ENCODE measurements at places on chromosomes 12 and 14.
A peak's percentile ranks its signal among the peaks of the same experiment; 100 is the strongest.

GRCh38 chr12:92854344-92854743 lies 74.8 kb downstream of the EEA1 start:
- no peak for DNase-seq

- DNase-seq: peak; percentile 100
Measured at GRCh38 chr12:124917135-124917840, 2.8 kb upstream of the UBC start.

DNA sequence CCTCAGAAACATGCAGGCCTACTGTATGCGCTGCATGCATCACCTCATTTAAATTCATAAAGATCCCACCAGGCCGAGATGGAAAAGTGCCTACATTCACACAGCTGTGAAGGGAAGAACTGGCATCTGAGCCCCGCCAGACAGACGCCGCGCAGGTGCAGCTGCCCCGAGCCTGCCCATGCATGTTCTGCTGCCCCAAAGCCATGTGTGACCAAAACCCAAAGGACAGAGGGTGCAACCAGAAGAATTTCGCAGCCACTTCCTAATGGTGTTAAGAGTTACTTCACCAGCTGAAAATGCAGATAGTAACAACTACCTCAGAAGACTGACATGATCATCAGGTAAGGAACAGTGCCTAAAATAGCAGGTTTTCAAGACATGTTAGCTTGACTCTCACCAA lies 13.5 kb upstream of the KRT8 start:
- no peak for DNase-seq

- DNase-seq: no peak
Measured at GRCh38 chr12:47534695-47535094, 171.1 kb downstream of the RPAP3 start.

DNA sequence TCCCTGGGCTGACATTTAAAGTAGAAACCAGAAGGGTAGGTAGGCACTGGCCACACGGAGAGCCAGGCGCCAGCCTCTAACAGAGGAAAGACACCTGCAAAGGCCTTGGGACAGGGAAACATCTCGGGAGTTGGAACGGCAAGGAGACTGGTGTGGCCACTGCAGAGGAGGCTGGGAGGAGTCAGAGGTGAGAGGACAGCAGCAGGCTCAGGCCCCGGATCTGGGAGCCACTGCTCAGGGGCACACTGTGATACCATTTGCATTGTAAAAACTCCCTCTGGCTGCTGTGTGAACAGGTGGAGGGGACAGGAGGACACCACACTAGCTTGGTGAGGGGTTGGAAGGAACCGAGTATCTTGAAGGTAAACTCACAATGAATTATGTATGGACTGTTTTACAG lies 2.7 kb downstream of the ANHX start:
- DNase-seq: no peak

- no peak for DNase-seq
Measured at GRCh38 chr14:41277450-41277849, 329.2 kb upstream of the LRFN5 start.

- DNase-seq: no peak
Measured at GRCh38 chr12:44433659-44434058, 442.5 kb downstream of the NELL2 start.

DNA sequence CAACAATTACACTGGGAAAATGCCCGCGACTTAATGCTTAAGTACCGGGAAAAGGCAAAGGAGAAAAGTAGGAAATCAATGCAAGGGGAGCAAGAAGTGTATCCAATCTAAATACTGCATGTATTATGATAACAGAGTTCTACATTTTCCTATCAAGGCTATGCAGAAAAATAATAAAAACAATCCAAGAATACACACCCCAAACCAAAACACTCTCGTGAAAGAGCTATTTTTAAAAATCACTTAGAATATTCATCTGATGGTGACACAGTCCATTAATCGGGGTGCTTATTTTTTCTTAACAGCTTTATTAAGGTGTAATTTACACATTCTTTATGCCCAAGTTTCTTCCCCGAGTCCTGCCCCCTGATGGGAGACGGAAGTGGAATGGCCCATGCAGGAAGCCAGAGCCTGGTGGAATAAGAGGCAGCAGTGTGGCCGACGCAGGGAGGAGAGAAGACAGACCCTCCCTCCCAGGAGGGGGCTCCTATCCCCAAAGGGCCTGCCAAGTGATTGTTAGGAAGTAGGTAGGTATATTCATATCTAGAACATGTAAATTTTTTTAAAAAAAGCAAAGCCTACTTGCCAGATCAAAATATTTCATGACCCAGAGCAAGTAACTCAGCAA lies 174.3 kb downstream of the FOXN3 start:
- DNase-seq: no peak

GRCh38 chr12:998020-998874 lies 7.2 kb downstream of the ERC1 start:
- peak; percentile 46 for DNase-seq

- no peak for DNase-seq
Measured at GRCh38 chr14:23033251-23033727, 1.4 kb downstream of the PSMB5 start.

GRCh38 chr12:5965950-5966383 lies 20.9 kb upstream of the ANO2 start:
- DNase-seq: peak; percentile 59

DNA sequence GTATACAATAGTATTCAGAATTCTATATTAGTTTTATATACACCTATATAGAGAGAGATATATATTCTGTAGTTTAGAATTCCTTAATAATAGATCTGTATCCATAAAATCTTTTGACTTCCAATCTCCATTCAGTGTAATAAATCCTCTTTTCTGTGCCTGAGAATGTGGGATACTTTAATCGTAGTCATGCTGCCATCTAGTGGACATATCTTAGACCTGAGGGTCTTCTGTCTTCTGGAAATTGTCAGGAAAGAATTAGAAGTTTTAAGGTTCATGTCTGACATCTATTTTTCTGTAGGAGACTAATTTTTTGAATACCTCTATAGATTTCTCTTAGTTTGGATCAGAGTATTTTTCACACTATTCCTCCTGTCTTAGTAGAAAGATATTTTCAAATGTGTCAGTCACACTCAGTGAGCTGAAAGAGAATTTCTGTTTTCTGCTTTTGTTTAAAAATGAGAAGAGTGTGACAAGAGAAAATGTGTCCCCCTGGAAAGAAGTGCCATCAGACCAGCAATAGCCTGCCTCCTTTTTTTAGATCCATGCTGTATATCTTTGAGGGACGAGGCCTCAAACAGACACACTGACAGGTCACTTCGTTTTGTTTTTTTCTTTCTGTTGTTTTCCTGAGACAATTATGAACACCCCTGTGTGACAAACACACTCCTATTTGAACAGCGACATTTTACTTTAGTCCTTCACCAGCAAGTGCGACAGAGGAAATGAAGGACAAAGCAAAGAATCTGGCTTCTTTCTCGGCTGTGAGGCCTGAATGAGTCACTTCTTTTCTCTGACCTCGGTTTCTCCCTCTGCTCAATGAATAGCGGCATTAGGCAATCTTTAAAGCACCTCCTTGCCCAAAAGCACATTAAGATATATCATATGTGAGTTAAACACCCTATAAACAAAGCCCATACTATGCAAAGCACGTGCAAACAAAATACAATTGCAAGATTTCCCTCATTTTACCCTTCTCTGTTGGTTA lies 96.3 kb downstream of the GALC start:
- DNase-seq: peak; percentile 59

- no peak for DNase-seq
Measured at GRCh38 chr12:16756833-16757555, 151.0 kb upstream of the LMO3 start.

DNA sequence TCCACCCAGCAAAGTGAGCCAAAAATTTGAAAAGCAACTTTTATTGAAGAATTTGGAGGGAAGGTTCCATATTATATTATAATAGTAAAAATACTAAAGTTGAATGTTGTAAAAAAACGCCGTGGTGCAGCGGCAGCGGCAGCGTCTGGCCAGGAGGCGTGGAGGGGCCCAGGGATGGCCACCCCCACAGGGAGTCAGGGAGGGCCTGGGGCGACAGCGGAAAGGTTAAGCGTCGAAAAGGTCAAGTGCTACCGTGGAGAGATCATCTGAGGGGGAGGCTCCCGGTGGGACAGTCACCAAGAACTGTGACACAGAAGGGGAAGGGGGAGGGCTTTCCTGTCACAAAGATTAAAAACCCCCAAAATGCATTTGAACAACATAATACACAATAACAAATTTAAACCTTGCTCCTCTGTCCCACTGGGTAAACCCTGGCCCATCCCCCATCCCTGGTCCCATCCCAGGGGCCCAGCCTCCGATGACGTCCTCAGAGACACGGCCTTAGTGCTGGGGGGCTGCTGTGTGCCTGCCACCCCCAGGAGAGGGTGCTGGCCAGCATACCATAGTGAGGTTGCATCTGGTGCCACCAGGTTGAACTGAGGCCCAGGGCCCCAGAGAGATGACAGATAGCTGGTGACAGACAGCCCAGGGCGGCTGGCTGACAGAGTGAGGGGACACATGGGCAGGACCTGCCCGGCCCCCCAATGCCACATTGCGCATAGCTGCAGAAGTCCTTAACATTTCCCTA lies 16.6 kb downstream of the SIVA1 start:
- no peak for DNase-seq

GRCh38 chr12:107079172-107080011 lies 14.0 kb downstream of the CRY1 start:
- peak; percentile 54 for DNase-seq

DNA sequence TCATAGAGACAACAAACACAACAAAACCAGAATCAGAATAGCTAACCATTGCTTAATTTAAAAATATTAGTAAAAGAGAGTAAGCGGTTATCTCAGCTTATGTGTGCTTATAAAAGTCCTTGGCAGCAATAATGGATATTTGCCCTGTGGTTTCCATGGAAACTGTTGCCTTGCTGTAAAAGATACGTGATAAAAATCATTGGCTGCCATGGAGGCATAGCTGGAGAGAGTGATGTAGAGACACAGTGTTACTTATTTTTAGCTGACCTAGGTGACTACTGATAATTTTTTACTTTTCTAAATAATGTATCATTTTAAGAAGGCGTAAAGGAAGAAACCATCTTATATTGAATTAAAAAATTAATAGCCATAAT lies 92.9 kb downstream of the ERC1 start:
- peak; percentile 10 for DNase-seq

DNA sequence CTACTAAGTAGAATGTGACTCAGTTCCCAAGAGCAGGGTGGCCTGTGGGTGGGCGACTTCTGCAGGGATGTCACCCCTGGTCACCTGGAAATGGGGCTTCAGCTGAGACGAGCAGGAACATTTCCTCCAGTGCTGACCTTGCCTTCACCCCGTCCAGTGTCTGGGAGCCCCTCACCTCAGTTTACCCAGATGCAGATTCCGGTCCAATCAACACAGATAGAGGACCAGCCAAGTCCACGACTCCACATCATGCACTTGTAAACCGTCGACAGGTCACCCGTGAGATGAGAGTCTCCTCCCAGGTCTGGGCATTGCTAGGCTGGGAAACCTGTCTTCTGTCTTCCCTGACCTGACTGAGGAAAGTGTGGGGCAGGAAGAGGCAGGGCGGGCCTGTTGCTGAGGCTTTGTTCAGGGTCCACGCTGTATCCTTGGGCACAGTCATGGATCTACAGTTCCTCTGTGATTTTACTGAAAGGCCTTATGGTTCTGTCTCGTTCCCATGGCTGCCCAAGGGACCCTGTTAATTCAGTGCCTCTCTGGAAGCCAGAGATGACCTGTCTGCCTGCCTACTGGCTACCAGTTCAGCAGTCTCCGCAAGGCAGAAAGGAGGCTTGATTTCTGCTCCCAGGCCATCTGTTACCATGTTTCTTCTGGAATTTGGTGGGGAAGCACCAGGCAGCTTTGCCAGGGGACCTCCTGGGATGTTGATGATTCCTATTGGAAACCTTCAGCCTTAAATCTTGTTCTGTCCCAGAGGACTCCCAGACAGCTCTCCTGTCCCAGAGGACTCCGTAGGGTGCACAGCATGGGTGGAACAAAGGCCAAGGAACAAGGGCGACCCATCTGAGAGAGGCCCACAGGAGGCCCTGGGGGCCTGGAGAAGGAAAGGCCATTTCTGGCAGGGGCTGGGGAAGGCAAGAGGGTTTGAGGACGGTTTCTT lies 288.5 kb upstream of the RTL1 start:
- DNase-seq: no peak

GRCh38 chr12:64782191-64782876 lies 23.1 kb upstream of the GNS start:
- no peak for DNase-seq

- DNase-seq: no peak
Measured at GRCh38 chr12:24922090-24922489, 26.8 kb downstream of the BCAT1 start.

DNA sequence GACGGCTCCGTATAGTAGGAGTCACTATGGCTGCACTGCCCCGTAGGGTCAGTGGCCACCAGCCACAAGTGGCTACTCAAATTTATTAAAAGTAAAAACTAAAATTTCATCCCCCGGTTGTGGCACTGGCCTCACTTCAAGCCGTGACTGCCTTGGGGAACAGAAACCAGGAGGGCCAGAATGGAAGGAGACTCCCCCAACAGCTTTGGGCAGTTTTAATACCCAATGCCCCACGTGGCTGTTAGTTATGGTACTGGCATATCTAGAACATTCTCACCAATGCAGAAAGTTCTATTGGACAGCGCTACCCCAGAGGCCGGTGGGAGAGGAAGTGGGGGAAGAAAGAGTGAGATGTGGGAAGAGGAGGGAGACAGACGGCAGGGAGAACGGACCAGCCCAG lies 6.2 kb downstream of the NCOR2 start:
- no peak for DNase-seq

DNA sequence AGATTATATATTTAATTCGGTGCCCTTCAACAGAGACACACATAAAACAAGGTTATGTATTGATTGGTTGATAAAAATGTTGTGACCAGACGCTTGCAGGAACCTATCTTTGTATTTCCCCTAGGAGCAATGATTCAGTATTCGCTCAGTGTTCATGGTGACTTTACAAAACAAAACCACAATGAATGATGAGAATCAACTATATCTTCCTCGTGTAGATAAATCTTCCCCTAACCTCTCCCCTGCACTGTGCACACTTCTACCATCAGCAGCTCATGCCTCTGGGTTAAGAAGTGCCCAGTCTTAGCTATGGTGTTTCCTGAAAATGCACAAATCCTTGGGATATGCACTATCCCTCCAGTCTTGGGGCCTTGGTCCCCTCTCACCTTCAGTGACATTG lies 16.3 kb downstream of the RIN3 start:
- no peak for DNase-seq

- no peak for DNase-seq
Measured at GRCh38 chr12:57838594-57839302, 7.8 kb downstream of the CTDSP2 start.

DNA sequence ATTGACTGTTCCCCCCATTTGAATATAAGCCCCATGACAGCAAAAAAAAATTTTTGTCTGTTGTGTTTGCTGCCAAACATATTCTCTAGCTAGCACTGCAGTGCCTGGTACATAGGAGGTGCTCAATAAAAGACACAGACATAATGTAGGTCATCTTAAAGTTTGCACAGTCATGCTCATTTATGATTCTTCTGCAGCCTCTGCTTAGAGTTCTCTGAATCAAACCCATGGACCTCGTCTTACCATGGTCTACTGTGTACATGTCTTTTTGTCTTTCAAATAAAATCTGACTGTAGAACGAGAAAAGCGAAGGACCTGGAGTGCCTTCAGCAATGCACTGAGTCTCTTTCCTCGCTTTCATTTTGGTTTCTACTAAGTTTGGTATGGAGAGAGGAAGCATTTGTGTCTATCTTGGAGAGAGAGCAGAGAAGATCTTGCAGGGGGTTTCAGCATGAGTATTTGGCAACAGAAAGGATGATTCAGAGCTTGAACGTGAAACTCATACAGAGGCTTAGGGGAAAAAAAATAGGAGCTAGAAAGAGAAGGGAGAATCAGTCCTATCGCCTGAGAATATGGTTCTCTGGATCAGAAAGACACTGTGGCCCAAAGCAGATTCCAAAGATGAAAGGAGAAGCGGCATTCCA lies 38.8 kb upstream of the TMCC3 start:
- DNase-seq: no peak
